ENCODE measurements at places on chromosomes 16 and 17. TPM values are rescaled to one million over a fixed set of nuclear protein-coding genes. Genes with fewer than 3 reads are reported as not detected.

UBALD1 gene
- 30.7 TPM for total RNA-seq

DNA sequence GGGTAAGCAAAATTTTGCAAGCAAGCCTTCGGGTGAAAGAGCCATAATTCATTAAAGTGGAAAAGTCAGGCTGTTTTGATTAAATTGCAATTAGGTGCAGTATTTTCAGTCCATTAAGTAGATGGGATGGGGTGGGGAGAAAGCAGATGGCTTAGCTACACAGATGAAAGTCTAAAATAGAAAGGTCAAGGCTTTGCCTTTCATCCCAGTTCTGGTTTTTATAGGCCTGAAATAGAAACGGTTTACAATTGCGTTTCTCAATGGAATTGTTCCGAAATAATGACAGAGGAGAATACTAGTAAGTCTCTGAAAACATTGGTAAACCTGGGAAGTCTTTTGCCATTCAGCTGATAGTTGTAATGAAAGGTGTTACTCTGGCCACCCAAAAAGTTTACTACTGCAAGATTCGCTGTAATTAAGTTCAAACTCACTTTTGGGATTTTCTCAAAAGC is 1.5 kb downstream of the PPM1E start:
- no peak for DNase-seq

DNA sequence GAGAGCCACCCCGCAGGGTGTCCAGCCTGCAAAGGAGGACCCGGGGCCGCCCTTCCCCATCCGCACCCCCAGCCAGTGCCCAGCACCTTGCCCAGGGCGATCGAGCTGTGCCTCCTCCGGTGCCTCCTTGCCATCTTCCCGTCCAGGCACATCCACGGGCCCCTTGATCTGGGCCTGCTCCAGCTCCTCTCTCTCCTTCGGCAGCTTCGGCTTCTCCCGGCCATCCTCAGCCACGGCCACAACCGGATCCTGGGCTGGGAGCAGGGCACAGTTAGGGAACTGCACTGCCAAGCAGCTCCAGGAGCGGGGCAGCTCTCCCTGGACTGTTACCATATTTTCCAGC is 13.8 kb downstream of the NDUFAF8 start:
- DNase-seq: no peak

DNA sequence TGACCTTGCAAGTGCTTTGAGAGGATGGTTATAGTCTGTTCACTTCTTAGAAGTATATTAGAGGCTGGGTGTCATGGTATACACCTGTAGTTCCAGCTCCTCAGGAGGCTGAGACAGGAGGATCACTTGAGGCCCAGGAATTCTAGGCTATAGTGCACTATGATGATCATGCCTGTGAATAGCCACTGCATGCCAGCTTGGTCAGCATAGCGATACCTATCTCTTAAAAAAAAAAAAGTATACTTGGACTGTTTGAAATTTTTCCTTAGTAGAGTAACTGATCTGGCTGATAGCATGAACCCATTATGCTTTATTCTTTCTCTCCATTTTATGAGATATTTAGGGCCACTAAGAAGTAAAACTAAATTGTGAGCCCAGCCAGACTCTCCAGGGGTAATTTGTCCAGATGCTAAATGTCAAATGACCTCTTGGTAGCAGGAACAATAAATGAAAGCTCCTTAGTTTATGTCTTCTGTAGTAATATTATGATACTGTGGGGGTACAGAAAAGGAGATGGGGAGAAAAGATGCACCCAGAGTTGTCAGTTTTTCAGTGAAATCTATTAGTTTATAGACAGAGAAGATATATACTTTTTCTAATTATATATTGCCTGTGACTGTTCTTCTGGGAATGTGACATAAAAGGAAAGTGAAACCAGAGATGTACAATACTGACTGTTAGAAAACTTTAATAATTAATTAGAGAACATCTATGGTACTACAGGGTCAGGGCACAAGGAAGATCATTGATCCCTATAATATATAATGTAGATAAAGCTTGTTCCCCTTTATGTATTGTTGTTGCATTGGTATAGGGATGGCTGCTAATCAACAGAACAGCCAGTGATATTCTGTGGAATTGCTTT is 335.3 kb upstream of the TBX2 start:
- DNase-seq: no peak

All from T-cell (primary cell).